ENCODE measurements at places on chromosomes 7 and 10. TPM values are rescaled to one million over a fixed set of nuclear protein-coding genes. Genes with fewer than 3 reads are reported as not detected.

The CHAT gene
- total RNA-seq: not detected

The FAM131B gene
- total RNA-seq: 0.59 TPM

DNA sequence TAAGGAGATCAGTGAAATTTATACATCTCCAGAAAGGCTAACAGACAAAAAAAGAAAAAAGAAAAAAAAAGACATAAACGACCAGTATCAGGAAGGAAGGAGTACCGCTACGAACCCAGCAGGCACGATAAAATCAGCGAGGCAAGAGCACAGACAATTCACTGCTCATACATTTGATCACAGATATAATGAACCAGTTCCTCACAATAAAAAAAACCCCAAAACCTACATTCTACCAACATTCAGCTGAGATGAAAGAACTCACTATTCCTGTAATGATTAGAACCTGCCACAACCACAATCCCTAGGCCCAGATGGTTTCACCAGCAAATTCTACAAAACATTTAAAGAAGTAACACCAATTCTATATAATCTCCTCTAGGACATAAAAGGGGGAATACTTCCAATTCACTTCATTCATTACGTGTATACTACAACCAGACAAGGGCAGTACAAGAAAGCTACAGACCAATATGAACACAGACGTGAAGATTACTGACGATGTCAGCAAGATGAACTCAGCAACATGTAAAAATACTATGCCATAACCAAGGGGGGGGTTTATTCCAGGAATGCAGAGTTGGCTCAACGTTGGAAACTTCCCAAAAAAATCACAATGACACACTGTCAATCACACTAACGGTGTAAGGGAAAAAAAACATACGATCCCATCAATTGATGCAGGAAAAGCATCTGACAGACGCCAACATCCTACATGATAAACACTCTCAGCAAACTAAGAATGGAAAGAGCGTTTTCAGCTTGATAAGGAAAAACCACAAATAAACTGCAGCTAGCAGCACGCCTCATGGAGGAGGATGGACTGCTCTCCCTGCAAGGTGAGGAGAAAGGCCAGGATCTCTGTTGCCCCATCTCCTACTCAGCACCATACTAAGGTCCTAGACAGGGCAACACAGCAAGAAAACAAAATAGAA, 256.2 kb downstream of the ELFN1 start:
- no peaks in the 10 kb centered on the region for H3K4me1 ChIP-seq
- no peak overlapping the region for H3K27ac ChIP-seq
- no peaks in the 10 kb centered on the region for H3K27me3 ChIP-seq
- no peaks in the 10 kb centered on the region for H3K36me3 ChIP-seq
- no peak for DNase-seq

DNA sequence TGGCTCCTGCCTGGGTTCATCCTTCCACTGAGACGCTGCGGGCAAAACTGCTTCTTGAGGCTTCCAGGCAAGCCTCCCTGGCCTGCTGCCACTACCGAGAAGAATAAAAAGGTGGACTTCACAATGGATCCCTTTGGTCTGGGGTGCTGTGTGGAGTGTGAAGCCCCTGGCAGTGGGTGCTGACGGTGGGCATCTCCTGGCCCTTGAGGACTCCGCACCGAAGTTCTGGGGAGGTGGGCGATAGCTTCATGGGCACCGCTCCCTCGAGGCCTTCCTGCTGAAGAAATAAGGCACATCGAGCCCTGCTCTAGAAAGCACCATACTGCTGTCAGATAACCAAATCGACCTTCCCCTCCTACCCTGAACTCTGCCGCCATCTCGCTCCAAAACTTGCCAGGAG, 106.6 kb upstream of the CTBP2 start:
- H3K4me3 ChIP-seq: no peak overlapping the region
- H3K36me3 ChIP-seq: no peaks in the 10 kb centered on the region
- no peaks in the 10 kb centered on the region for H3K4me1 ChIP-seq

DNA sequence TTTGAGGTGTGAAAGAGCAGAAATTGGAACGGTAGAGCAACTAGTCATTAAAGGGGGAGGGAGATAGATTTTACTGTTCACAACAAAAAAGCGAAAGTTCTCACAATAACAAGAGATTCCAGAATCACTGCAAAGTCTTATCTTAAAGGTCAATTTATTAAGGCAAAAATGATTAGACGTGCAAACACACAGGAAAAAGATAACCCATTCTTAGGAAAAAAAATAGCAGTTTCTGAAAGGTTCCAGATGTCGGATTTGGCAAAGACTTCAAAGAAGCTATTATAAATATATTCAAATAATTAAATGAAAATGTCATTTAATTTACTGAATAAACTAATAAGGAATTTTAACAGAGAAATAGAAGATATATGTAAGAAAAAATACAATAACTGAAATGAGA, 70.8 kb upstream of the GNAI1 start:
- H3K36me3 ChIP-seq: no peaks in the 10 kb centered on the region
- H3K27me3 ChIP-seq: no peaks in the 10 kb centered on the region
- DNase-seq: no peak
- no peak overlapping the region for H3K4me3 ChIP-seq
- H3K4me1 ChIP-seq: no peaks in the 10 kb centered on the region

DNA sequence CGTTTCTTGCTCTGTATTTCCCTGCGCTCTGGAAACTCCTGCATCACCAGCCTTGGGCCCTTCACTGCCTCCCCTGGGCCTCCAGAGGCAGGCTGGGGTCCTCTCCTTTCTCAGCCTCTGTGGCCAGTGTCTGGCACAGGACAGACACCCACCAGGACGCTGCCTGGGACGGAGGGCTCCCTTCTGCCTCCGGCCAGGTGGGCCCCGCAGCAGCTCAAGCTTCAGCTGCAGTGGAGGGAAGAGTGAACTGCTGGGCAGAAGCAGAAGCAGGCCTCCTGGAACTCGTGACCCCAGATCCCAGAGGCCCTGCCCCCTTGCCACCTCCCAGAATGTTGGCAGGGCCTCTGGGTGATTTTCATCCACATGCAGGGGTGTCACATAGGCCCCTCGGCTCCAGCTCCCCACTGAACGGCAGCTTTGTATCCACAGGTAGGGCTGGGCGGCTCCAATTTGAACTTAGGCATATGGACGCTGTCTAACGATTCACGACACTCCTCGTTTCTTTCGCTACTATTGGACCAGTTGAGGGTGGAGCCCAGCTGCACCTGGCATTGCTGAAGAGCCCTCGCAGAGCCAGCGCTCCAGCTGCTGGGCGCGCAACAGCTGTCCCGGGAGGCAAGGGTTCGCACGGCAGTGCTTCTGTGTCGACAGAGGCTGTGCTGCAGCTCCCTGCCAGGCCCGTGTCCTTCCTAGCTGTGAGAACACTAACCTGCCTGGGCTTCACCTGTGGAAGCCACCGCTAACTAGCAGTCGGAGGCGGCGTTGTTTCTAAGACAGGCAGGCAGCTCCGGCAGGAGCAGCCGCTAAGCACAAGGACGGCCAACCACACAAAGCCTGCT, 18.4 kb upstream of the GPR146 start:
- no peak overlapping the region for H3K4me3 ChIP-seq
- H3K4me1 ChIP-seq: peaks cover 40% of the 10 kb centered on the region

- H3K36me3 ChIP-seq: no peaks in the 10 kb centered on the region
- H3K27ac ChIP-seq: no peak overlapping the region
- peaks cover 14% of the 10 kb centered on the region for H3K4me1 ChIP-seq
- no peak overlapping the region for H3K4me3 ChIP-seq
- H3K27me3 ChIP-seq: no peaks in the 10 kb centered on the region
Measured at GRCh38 chr7:155343661-155344121, 46.0 kb downstream of the INSIG1 start.

DNA sequence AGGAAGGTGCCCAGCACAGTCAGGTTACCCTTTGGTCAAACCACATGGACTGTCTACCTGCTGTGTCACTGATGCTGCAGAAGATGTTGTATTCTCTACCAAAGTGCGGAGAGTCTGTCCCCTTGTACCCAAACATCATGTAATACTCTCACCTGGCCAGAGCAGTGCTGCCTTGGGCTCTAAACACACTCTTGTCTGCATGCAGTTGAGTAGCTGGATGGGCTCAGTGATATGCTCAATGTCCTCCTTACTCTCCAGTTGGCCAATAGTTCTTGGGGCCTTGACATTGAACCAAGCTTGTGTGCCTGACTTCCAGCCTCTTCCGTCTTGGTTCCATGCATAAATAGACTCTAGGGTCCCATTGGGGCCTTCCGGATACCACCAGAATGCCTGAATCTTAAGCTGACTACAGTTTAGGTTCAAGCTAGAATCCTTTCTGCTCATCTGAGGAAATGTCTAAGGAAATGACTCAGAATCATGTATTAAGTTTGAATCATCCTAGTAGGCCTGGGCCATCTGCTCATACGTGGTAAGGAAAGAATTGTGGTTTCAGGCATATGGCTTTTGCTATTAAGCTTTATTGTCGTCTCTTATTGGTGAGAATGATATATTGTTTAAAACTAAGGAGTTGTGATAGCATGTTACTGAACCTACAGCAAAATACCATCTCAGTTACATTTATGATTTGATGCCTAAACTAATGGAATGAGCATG, 118.0 kb downstream of the OTUD1 start:
- H3K27me3 ChIP-seq: no peaks in the 10 kb centered on the region
- no peaks in the 10 kb centered on the region for H3K4me1 ChIP-seq
- no peaks in the 10 kb centered on the region for H3K36me3 ChIP-seq
- DNase-seq: no peak
- no peak overlapping the region for H3K27ac ChIP-seq
- no peak overlapping the region for H3K4me3 ChIP-seq

DNA sequence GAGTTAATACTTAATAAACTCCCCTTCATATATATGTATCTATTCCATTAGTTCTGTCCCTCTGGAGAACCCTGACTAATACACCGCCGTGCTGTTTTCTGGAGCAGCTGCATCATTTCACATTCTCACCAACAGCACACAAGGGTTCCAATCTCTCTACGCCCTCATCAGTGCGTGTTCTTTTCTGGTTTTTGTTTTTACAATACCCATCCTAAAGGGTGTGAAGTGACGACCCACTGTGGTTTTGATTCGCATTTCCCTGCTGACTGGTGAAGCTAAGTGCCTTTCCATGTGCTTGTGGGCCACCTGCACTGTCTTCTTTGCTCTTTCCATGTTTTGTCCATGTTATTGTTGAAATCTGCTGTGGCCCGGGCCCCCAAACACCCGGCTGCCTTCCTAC, 11.0 kb upstream of the INSIG1 start:
- no peaks in the 10 kb centered on the region for H3K36me3 ChIP-seq
- DNase-seq: no peak
- H3K4me1 ChIP-seq: no peaks in the 10 kb centered on the region
- no peaks in the 10 kb centered on the region for H3K27me3 ChIP-seq
- no peak overlapping the region for H3K4me3 ChIP-seq

- no peak overlapping the region for H3K27ac ChIP-seq
- no peak overlapping the region for H3K4me3 ChIP-seq
- no peaks in the 10 kb centered on the region for H3K36me3 ChIP-seq
- DNase-seq: no peak
Measured at GRCh38 chr7:75660566-75661215, 78.0 kb downstream of the HIP1 start.

DNA sequence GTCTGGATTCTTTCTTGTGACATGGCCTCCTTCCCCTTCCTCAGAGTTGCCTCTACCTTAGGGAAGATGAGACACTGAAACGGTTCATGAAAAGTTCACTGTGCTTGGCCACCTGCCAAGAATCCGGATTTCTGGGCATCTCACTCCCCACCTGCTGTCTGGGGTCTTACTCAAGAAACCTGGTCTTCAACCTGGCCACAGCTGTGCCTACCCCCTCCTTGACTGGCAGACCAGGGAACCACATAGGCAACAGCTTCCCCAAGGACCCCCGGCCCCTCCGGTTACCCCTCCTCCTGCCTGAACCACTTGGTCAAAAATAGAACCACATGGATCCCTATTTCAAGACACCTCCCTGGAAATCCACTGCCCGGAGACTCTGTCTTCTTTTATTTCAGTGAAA, 58.7 kb upstream of the NANOS1 start:
- H3K27me3 ChIP-seq: no peaks in the 10 kb centered on the region
- no peak overlapping the region for H3K27ac ChIP-seq
- H3K36me3 ChIP-seq: no peaks in the 10 kb centered on the region

- H3K4me1 ChIP-seq: no peaks in the 10 kb centered on the region
- no peak for DNase-seq
- H3K4me3 ChIP-seq: no peak overlapping the region
- peak overlapping the region; percentile 72 for H3K27ac ChIP-seq
- H3K36me3 ChIP-seq: no peaks in the 10 kb centered on the region
- no peaks in the 10 kb centered on the region for H3K27me3 ChIP-seq
Measured at GRCh38 chr7:26309089-26309488, 17.4 kb downstream of the SNX10 start.

- peaks cover 6% of the 10 kb centered on the region for H3K4me1 ChIP-seq
- no peaks in the 10 kb centered on the region for H3K27me3 ChIP-seq
- no peaks in the 10 kb centered on the region for H3K36me3 ChIP-seq
- H3K4me3 ChIP-seq: no peak overlapping the region
- DNase-seq: no peak
Measured at GRCh38 chr10:50512743-50513416, 110.9 kb downstream of the SGMS1 start.

DNA sequence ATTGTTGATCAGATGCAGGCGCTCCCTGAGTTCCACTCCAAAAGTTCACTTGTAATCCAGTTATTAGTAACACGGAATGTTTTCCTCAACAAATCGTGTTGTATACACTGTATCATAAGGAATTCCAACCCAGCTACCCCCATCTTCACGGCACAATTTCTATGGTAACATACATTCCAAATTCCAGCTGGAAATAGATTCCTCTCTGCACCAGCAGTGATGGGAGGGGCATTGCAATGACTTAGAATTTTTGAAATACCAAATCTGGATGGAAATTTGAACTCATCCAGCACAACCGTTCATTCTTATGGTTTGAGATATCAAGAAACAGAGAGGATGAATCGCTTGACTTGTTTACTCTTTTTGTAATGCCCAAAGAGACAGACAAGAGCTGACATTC, 38.9 kb upstream of the RHEB start:
- DNase-seq: no peak
- H3K36me3 ChIP-seq: peaks cover 13% of the 10 kb centered on the region
- H3K4me1 ChIP-seq: peaks cover 2% of the 10 kb centered on the region
- no peaks in the 10 kb centered on the region for H3K27me3 ChIP-seq

DNA sequence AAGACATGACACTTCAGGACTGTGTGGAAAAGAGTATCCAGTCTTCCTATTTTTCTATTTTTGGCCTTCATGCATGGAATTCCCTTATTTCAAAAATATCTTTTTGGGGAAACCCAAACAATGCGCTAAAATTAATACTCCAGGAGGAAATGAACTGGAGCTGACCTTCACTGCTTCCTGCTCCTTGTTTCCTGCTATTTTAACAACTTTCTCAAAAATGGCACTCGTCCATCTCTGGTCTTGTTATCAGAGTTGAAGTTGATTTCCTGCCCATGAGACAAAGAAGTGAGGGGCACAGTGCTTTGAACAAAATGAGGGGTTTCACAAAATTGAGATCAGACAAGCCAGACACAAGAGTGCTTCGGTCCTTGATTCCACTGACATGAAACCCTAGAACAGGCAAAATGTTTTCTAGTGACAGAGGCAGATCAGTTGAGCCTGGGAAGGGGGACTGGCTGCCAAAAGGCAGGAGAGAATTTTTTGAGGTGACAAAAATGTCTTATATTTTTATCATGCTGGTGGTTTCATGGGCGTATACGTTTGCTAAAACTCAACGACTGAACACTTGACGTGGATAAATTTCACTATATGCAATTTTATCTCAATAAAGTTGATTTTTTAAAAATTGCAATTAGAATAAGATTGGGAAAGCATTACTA, 193.2 kb downstream of the CREB5 start:
- no peak for DNase-seq
- no peak overlapping the region for H3K27ac ChIP-seq
- no peak overlapping the region for H3K4me3 ChIP-seq
- H3K27me3 ChIP-seq: no peaks in the 10 kb centered on the region

GRCh38 chr7:120741371-120742042, 116.4 kb downstream of the TSPAN12 start:
- H3K36me3 ChIP-seq: no peaks in the 10 kb centered on the region
- no peaks in the 10 kb centered on the region for H3K27me3 ChIP-seq
- DNase-seq: no peak

Measured in upper lobe of left lung (tissue), 6 donors.